Activated CD8-positive, alpha-beta memory T cell treated with anti-CD3 and anti-CD28 coated beads for 1 hour (primary cell): ENCODE measurements at places on chromosomes 5 and 9.

DNA sequence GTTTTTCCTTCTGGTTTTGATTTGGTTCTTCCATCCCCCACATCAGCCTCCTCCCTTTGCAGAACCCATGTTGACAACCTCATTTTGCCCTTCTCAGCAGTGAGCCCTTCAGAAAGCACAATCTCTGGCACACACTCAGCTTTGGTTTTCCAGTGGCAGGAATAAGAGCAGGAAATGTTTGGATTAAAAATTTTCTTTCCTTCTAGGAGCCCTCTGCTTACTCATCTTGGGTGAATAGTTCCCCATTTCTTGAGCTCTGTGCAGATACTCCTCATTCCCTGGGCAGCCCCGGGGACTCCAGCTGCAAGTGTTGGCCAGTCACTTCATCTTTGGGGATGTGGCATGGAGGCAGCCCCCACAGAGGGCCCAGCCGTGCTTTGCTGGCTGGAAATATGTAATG is 170.5 kb downstream of the NR3C1 start:
- DNase-seq = no peak

GRCh38 chr5:161190778-161191177 is 338.8 kb upstream of the ATP10B start:
- DNase-seq = no peak

- no peak for DNase-seq
Observed at GRCh38 chr5:5293029-5293428, 129.4 kb upstream of the ICE1 start.

- DNase-seq = no peak
Observed at GRCh38 chr9:6109986-6110385, 94.6 kb upstream of the RANBP6 start.

GRCh38 chr5:37871023-37871815 is 31.4 kb upstream of the GDNF start:
- no peak for DNase-seq

DNA sequence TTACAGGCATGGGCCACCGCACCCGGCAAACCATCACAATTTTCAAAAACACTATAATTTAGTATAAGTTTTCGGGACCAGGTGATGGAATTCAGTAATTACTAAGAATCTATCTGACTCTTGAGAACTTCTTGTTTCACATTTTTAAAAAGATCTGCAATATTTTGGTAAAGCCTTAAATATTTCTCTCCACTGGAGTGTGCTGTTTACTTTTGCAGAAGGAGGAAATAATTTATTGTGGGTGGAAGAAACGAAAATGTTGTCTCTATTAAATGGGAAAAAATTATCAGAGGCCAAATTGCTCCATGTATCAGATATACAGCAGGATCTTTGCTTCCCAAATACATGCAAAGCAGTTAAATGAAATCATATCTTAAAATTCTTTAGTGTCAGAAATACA is 566.8 kb upstream of the CYLC2 start:
- no peak for DNase-seq

DNA sequence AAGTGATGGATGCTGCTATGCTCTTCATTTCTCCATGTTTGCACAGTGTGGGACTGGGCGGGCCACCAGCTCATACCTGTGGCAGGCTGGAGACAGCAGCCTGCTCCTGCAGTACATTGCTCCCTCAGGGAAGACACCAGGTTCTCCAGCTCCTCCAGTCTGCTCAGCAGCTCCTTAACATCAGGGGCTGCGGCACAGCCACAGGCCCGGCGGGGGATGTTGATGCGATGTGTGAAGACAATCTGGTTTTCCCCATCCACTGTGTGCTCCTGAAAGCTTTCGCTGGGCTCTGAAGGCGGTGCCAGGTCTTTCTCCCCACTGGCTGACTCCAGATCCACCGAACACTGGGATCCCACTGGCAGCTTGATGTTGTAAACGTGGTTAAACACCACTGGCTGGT is 27.5 kb downstream of the TNC start:
- no peak for DNase-seq

DNA sequence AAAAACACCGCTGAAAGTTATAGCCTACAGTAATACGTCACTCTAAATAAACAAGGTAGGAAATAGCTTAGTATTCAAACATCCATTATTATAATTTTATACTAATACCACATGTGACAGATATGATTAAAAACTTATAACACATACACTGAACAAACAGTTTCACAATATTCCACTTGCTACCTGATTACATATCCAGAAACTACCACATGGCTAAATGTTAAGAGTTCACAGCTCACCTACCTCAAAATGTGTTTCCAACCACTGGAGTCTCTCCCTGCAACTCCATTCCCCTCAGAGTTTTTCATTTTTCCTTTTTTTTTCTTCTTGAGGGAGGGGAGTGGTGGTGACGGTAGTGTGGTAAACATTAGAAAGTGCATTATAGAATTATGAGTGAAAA is 12.1 kb downstream of the RICTOR start:
- DNase-seq = no peak

- DNase-seq = no peak
Observed at GRCh38 chr5:464843-465590, 22.0 kb downstream of the EXOC3 start.

DNA sequence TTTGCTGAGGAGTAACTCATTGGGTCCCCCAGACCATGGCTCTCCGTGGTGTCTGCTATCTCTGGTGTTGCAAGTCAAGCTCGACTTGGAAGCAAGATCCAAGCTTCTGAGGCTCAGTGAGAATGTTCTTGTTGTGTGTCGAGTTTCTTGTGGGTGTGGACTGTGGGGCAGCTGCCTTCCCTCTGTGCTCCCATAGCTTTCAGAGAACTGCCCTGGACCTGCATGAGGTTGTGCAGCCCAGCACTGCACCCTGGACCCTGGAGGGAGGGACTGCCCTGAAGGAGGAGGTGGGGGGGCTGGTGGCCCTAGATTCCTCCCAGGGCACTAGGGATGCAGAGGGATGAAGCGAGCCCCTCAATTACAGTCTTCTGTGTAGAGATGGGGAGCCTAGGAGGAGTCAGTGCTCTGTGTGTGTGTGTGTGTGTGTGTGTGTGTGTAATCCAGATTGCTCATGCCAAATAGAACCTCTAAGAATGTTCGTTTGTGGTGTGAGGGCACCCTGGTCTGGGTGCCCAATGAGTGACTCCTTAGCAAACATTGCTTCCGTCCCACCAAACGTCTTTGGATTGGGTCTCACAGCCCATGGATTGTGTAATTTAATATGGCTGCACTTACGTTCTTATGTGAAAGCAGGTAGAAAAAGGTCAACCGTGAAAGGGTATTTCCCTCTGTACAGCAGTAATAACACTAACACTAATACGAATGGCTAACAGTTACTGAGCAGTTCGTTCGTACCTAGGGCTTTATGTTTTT is 143.3 kb upstream of the LMX1B start:
- DNase-seq = no peak

GRCh38 chr5:78753093-78753531 is 104.5 kb upstream of the LHFPL2 start:
- no peak for DNase-seq

DNA sequence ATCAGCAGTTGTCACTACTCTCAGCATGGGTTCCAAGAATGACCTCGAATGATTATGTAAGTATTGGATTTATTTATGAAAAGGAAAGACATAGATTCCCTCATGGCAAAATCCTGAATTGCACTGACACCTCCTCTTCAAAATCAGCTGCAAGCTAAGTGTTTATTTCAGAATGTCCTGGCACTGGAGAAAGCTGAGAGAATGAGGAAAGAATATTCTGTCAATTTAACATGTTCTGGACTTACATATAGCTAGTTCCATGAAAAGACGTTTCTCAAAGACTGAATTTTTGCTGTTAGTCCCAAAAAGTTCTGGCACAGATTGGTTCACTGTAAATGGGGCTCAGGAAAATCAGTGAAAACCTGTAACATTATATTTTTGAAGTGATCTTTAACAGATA is 120.3 kb downstream of the NREP start:
- no peak for DNase-seq
